Tibial nerve (tissue), 4 donors: ENCODE measurements at places on chromosomes 12 and 14. TPM values are rescaled to one million over a fixed set of nuclear protein-coding genes. Genes with fewer than 3 reads are reported as not detected.

- peak; percentile 55 for DNase-seq
Observed at GRCh38 chr12:111636209-111636945, 37.3 kb upstream of the ATXN2 start.

DNA sequence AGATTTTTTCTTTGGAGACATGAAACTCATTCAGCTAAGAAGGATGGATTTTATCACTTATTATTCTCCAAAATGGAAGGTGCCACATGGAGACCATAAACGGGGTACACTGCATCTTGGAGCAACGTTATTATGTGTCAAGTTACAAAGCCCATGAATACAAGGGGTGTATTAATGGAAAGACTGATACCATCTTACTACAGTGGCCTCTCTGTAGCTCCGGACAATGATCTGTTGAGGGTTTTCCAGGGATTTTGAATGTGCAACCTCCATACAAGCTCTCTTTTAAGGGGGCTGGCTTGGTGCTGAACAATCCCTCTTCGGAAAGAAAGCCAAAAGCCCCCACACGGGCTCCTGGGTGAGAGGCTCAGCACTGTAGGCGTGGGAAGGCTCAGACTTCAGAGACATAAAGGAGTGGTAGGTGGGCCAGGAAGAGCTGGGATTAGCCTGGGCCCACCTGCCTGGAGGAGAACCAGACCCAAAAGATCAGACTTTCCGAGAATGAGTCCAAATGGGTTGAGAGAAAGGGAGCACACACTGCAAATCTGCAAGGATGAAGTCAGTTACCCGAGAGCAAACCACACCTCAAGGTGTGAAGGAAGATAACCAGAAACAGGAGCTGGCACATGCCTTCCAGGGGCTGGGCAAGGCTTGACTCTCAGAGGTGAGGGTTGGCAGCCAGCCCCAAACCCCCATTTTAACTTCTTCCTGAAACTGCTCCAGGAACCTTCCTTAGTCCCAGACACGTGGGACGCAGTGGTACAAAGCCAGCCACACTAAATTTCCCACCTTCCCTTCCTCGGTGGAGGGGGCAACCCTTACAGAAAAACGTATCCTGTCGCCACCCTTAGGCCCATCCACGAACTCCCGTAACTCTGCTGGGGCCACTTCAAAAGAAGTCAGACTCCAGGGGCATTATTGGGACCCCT lies 1.5 kb downstream of the VPS37B start:
- DNase-seq = no peak

DNA sequence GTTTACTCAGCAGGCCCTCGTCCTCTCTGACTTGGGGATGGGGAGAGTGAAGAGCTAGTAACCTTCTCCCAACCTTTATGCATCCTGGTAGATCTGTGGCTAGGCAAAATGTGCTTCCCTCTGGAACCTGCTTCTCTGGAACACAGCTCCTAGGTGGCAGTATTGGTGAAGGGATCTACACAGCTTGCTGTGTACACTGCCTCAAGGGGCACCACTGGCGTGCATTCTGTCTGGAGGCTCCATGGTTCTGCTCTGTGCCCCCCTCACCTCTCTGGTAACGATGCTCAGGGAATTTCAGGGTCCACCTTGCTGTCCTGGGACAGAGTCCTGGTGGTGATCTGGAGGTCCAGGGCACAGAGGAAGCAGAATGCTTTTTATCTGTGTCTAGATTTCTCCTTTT lies 43.5 kb upstream of the KCNA5 start:
- DNase-seq = no peak

DNA sequence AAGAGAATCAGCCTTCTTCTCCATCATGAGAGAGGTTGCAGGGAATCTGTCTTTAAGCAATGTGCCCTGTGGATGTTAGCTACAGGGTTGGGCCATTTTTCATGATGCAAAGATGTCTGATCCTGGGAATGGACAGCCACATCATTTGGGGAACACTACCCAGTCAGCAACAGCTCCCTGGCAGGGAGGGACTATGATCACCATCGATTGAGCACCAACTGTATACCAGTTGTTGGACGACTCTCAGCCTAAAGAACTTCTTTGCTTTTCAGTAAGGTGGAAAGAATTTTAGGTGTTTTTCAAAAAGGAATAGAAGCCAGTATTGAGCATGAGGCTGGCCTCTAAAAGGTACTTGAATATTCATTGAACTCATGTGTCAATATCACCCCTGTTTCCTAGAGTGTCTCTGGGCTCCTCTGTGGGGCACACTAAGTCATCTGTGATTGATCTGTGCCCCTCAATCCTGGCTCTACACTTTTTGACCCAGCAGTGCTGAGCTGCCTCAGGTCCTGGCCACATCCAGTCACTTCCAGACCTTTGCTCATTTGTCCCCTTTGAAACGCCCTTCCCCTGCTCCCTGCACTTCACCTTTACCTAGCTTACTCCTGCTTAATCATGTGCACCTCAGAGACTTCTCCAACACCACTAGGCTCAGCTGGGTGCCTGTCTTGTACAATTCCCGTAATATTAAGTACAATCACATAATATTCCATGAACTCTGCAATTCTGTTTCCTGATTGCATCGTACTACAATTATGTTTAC lies 2.2 kb upstream of the CLMN start:
- DNase-seq = no peak

Gene MFAP5
- total RNA-seq = 153 TPM

Gene SDR9C7
- not detected for total RNA-seq

DNA sequence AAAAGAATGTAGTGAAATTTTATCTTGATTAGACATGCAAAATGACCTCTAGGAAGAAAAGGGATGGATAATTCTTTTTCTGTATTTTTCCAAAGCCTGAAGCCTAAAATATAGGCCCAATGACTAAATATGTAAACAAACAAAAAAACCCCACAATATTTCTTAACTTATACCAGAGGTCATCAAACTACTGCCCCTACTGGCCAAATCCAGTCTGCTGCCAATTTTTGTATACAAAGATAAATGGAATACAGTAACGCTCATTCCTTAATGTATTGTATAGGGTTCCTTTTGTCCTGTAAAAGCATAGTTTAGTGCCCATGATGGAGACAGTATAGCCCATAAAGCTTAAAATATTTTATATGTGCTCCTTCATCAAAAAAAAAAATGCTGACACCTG lies 145.7 kb upstream of the ALG10 start:
- no peak for DNase-seq

- no peak for DNase-seq
Observed at GRCh38 chr12:57460841-57461275, 1.3 kb downstream of the GLI1 start.
